ENCODE measurements at places on chromosomes 12 and 14. TPM values are rescaled to one million over a fixed set of nuclear protein-coding genes. Genes with fewer than 3 reads are reported as not detected.

DNA sequence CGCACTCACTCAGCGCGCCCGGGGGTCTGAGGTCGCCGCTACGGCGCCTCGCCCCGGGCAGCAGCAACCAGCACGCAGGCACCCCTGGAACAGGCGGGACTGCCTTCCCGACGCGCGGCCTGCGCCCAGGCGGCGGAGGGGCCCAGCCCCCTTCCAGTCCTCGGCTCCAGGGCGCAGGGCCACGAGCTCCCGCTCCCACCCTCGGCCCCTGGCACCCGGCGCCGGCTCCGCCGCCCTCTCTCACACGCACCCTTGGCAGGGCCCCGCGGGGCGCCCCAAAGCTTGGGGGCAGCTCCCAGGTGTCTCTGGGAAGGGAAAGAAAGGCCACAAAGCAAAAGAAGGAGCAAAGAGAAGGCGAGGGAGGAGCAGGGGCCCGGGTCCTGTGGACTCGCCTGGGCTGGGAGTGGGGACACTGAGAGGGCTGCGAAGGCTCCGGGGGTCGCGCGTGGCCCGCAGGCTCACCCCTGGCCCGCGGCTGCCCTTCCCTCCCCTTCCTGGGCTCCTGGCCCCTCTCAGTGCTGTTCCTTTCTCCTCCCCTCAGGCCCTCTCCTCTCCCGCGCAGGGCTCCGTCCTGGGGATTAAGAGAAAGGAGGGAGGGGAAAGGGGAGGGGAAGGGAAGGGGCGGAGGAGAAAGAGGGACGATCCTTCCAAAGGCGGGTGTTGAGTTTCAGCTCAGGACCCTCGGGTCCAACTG lies 907 bp upstream of the EFS start:
- DNase-seq: no peak

DNA sequence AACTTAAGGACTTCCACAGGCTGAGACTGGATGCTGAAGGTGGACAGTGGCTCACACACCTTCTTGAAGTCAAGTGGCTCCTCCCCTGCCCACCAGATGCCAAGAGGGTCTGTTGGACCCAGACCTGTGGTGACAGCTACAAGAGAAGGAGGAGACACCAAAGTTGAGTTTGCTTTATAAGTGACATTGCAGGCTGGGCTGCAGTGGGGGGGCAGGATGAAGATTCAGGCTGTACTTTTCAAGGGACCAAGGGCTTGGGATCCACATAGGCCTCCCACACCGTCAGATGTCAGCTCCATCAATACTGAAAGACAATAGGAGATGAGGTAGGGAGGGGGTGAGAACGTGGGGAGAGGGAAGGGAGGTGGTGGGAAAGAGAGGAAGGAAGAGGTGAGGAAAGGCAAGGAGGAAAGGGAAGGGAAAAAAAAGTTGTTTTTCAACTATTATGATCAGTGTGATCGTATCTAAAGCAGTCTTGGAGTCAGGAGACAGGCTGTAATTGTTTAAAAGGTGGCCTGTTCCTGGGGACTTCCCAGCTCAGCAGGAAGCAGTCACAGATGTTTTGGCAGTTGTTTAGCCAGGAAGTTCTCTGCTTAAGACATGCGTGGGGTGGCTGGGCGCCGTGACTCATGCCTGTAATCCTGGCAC lies 84.1 kb upstream of the RESF1 start:
- DNase-seq: no peak

DNA sequence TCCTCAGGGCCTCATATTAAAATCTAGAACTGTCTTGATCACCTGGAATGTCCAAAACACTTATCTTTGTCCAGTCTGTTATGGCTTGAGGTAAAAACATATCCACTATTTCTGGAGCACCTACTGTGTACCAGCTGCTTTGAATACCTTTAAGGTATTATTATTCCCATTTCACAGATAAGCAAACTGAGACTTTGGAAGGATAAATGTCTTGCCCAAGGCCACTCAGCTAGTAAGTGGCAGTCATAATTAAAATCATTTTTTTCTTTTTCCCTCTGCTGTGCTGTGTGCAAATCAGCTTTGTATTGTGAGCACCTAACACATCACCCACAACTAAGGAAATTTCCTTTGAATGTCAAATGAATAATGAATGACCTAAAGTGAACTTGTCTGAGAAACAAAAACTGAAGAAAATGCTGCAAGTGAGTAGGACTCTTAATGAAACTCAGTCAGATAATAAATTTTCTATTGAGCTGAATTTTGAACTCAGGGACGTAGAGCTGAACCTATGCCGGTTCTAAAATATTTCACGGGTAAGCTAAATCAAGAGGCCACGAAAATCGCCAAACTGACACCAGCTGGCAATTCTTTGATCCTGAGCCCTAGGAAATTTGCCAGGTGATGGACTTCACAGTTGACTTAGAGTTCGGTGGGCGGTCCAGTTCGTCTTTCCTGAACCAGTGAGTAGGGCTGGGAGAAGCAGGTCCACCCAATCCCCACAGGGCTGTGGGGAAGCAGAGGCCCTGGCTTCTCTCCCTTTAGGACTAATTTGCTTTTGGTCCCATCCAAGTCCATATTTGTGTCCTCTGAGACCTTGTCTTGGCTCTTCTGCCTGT lies 159.7 kb upstream of the PWP1 start:
- DNase-seq: no peak

- no peak for DNase-seq
These were observed 354.2 kb upstream of the ATP2B1 start for GRCh38 chr12:90062799-90063198.

GRCh38 chr14:26104717-26105116 lies 493.1 kb downstream of the NOVA1 start:
- DNase-seq: no peak

DNA sequence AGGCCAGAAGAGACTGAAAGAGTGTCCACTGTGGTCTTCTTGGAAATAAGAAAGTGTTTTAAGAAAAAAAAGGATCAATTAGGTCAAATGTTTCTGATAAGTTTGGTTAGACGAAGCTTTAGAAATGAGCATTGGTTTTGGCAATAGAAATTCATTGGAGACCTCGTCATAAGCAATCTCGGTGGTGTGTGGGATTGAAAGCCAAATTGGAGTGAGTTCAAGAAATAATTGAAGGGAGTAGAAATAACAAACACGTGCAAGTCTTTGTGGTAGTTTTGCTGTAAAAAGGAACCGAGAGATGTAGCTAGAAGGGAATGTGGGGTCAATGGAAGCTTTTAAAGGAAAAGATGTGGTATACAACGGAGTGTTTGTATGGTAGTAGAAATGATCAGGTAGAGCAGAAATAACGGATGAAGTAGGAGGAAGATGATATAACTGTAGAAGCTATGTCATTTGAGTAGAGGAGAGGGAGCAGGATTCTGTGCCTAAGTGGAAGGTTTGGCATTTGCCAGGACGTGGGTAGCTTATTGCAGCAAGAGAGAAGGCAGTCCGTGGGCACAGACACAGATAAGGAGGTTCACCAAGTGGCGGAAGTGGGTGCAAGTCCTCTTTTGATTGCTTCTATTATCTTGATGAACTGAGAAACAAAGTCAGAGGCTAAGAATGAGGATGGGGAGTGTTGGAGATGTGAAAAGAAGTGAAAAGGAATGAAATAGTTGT lies 146.2 kb downstream of the DACT1 start:
- no peak for DNase-seq

GRCh38 chr14:37179896-37180502 lies 7.6 kb upstream of the SLC25A21 start:
- DNase-seq: no peak

- DNase-seq: no peak
These were observed 20.1 kb upstream of the PLXNC1 start for GRCh38 chr12:94128280-94128679.

GRCh38 chr14:100660882-100661635 lies 65.6 kb upstream of the DLK1 start:
- no peak for DNase-seq

DNA sequence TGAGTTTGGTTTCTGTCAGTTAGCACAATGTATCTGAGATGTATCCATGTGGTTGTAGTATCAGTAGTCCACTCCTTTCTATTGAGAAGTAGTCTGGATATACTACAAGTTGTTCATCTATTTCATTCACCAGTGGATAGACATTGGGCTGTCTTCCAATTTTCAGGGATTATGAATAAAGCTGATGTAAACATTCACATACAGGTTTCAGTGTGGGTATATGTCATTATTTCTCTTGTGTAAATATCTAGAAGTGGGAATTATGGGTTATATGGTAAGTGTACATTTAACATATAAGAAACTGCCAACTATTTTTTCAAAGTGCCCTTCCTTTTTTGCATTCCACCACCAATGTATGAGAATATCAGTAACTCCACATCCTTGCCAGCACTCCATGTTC lies 35.9 kb downstream of the PHLDA1 start:
- DNase-seq: no peak

DNA sequence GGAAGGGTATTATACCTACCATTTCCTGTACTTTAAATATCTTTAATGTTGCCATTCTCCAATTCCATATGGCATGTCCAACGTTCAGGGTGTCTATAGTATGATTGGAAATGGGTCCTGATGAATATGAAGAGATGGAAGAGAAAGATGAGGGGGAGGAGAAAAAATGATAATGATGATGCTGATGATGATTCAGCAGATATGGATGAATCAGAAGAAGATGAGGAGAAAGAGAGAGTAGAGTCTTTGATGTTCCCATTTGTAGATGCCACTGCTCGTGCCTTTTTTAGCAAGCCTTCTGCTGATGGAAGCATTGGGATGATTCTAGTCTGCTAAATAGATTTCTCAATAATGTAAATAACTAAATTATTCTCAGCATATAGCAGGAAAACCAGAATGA lies 163.5 kb downstream of the PIK3C2G start:
- no peak for DNase-seq

DNA sequence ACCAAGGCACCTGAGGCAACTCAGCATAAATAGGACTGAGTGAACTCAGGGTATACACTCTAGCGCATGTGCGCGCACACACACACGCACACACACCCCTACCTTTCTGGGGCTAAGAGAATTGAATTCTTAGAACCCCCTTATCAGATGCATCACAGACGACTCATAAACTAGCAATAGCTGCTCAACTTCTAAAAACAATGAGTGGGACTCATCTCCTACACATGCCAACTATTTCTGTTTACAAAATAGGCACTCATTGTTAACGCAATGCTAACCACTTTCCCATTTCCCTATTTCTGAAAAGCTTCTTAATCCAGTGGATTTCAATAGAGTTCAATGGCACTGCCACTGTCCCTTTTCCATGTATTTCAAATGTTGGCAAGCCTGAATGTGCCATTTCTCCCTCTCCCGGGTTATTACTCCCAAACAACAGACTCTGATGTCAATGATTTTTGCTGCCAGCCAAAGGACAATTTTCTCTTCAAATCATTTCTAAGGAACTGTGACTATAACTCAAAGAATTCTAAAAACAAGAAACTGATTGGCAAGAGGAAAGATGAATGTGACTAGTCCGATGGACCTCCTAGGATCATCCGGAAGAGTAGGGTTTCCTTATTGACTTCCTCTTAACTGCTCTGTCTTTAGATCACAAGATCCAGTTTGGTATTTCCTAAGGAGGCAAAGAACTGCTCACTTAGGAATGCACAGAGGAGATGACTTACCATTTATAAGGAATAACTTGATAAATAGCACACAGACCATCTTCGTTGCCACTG lies 48.8 kb downstream of the SLC38A1 start:
- no peak for DNase-seq

GRCh38 chr14:100416921-100417860 lies 94.1 kb downstream of the SLC25A47 start:
- no peak for DNase-seq

DNA sequence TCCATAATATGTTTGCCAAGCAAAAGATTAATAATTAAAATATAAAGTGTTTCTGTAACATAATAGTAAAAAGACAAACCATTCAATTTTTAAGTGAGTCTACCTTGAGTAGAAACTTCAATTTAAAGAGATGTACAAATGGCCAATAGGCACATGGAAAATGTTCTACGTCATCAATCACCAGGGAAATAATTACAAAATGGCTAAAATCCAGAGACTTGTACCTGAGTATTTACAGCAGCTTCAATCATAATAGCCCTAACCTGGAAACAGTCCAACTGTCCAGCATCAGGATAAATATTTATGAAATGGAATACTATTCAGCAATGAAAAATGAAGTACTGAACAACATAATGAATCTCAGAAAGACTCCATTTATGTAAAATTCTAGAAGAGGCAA lies 95.5 kb upstream of the FAR2 start:
- no peak for DNase-seq

DNA sequence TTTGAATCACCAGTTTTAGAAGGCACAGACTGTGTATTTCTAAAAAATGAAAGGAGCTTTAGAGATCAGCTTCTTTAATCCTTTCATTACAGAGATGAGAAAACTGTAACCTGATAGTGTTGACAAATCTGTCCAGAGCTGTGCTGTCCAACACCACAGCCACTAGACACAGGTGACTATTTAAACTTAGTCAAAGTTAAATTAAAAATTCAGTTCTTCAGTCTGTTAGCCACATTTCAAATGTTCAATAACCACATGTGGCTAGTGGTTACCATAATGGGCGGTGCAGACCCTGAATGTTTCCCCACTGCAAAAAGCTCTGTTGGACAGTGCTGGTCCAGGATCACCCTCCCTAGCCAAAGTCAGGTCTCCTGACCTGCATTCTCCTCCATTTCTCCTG lies 21.6 kb downstream of the DAD1 start:
- no peak for DNase-seq

GRCh38 chr14:103391048-103391447 lies 5.8 kb downstream of the MARK3 start:
- no peak for DNase-seq

GRCh38 chr12:54370171-54370730 lies 6.0 kb upstream of the GPR84 start:
- DNase-seq: no peak

- no peak for DNase-seq
These were observed 953 bp upstream of the DCAF5 start for GRCh38 chr14:69153873-69154270.

GRCh38 chr12:112116232-112117060 lies 7.9 kb upstream of the NAA25 start:
- DNase-seq: no peak

The TSHR gene
- total RNA-seq: 0.36 TPM

The PNP gene
- 93.5 TPM for total RNA-seq

The RNU7-1 gene
- not detected for total RNA-seq

The ART4 gene
- 3.9 TPM for total RNA-seq

The KRT79 gene
- total RNA-seq: not detected

The RNASE1 gene
- total RNA-seq: 1,585 TPM

The INHBE gene
- 0.25 TPM for total RNA-seq

The CACNA2D4 gene
- total RNA-seq: 3.9 TPM

The C12orf42 gene
- total RNA-seq: 0.36 TPM

The DAO gene
- not detected for total RNA-seq

The DHRS2 gene
- total RNA-seq: 0.24 TPM

Measured in omental fat pad (tissue), 4 donors.